Activated T-helper 17 cell treated with anti-CD3 and anti-CD28 coated beads, Interleukin-2, amount 50 U/mL, for 72 hours (primary cell): ENCODE measurements at places on chromosomes 6 and 20.

- H3K27ac ChIP-seq: peak overlapping the region; percentile 92
- peak; percentile 99 for ATAC-seq
- peaks cover 12% of the 10 kb centered on the region for H3K4me1 ChIP-seq
- H3K4me3 ChIP-seq: peak overlapping the region; percentile 79
These were observed 4.2 kb upstream of the PRPH2 start for GRCh38 chr6:42726485-42727086.

DNA sequence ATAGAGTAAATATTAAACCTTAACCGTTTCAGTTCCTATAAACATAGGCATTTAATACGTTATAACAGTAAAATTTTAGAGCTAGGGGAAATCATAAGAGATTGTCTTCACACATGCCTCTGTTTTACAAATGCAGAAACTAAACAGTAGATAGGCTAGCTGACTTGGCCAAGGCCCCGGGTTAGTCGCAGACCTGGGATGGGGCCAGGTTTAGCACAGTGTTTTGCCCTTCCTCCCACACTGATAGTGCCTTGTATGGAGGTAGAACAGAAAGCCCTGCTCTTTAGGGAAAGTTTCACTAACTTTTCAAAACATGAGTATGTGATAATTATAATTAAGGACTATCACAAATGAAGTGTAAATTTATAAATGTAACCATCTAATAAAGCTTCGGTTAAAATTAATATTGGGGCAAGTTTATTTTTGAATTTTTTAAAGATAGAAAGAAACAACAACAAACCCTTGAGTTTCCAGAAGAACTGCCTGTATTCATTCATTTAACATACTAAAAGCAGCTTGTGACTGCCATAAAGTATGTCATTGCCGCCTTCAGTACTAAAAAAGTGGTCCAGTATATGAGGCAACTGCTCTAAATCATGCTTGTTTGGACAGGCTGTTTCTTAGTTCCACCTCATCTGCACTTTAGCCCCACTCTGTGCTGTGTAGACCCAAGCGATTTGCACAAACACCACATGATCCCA, 62.5 kb upstream of the LOC128125822 start:
- no peaks in the 10 kb centered on the region for H3K27me3 ChIP-seq
- H3K27ac ChIP-seq: no peak overlapping the region
- H3K4me1 ChIP-seq: no peaks in the 10 kb centered on the region

GRCh38 chr6:121349596-121349995, 15.3 kb upstream of the TBC1D32 start:
- H3K27ac ChIP-seq: no peak overlapping the region
- H3K4me3 ChIP-seq: no peak overlapping the region
- H3K4me1 ChIP-seq: no peaks in the 10 kb centered on the region

DNA sequence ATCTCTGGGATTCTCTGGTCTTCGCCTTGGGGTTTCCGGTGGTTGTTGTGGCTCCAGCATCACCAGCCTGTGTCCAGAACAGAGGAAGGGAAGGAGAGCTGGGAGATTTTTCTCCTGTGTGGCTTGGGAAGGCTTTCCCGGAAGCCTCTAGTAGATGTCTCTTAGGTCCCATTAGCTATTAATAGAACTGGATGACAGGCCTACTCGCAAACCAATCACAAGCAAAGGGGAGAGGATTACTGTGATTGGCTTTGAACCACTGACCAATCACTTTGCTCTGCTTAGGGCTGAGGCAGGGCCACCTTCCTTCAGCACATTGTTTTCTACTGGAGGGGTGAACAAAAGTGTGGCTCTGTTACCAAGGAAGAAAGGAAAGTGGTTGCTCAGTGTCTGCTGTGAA, 203.4 kb upstream of the SULF2 start:
- no peaks in the 10 kb centered on the region for H3K4me1 ChIP-seq
- H3K4me3 ChIP-seq: no peak overlapping the region
- H3K27me3 ChIP-seq: peaks cover 15% of the 10 kb centered on the region

DNA sequence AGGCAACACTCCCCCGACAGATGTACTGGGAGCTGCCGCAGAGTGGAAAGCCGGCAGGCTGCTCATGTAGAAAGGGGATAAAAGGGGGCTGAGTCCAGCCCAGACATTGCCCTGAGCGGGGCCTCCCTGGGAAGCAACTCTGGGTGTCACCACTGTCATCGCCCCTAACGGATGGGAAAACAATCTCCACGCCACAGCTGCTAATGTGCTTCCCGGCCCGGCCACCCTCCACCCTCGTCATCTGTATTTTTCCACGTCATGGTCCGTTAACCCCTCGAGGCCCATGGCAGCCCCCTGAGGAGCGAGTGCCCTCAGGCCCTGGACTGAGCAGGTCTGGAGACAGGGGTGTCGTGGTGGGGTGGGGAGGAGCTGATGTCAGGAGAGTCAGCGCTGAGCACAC, 227.4 kb downstream of the DLL1 start:
- ATAC-seq: no peak
- no peaks in the 10 kb centered on the region for H3K36me3 ChIP-seq
- H3K4me3 ChIP-seq: no peak overlapping the region
- H3K4me1 ChIP-seq: no peaks in the 10 kb centered on the region
- H3K27me3 ChIP-seq: no peaks in the 10 kb centered on the region

DNA sequence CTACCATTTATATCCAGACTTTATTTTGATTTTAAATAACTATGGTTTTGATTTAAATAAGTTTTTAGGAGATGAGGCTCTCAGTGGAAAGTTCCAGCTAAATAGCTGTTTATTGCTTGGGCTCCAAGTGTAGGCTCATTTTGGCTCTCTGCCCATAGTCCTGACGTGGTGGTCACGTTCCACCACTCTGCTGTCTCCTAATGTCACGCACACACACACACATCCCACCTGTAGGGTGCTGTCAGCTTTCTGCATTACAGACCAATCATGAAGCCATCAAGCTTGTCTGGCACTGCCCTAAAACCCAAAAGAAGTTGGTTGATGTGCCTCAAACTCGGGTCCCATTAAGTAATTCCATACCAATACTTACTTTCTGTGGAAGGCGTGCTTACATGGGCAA, 45.4 kb downstream of the PANK2 start:
- no peak overlapping the region for H3K27ac ChIP-seq
- no peaks in the 10 kb centered on the region for H3K27me3 ChIP-seq
- peaks cover 11% of the 10 kb centered on the region for H3K4me1 ChIP-seq
- no peak overlapping the region for H3K4me3 ChIP-seq
- peaks cover 49% of the 10 kb centered on the region for H3K36me3 ChIP-seq

GRCh38 chr6:149173222-149173621, 144.3 kb upstream of the TAB2 start:
- no peaks in the 10 kb centered on the region for H3K27me3 ChIP-seq
- H3K27ac ChIP-seq: no peak overlapping the region
- no peak overlapping the region for H3K4me3 ChIP-seq
- H3K4me1 ChIP-seq: peaks cover 45% of the 10 kb centered on the region
- H3K36me3 ChIP-seq: no peaks in the 10 kb centered on the region
